Progenitor cell of endocrine pancreas (in vitro differentiated cells): ENCODE measurements at places on chromosomes 12 and 14. TPM values are rescaled to one million over a fixed set of nuclear protein-coding genes. Genes with fewer than 3 reads are reported as not detected.
A peak's percentile ranks its signal among the peaks of the same experiment; 100 is the strongest.

The DIO3 gene
- total RNA-seq, result 3.4 and 4.4 TPM in 2 replicates

The GYS2 gene
- total RNA-seq, result not detected in 2 replicates

DNA sequence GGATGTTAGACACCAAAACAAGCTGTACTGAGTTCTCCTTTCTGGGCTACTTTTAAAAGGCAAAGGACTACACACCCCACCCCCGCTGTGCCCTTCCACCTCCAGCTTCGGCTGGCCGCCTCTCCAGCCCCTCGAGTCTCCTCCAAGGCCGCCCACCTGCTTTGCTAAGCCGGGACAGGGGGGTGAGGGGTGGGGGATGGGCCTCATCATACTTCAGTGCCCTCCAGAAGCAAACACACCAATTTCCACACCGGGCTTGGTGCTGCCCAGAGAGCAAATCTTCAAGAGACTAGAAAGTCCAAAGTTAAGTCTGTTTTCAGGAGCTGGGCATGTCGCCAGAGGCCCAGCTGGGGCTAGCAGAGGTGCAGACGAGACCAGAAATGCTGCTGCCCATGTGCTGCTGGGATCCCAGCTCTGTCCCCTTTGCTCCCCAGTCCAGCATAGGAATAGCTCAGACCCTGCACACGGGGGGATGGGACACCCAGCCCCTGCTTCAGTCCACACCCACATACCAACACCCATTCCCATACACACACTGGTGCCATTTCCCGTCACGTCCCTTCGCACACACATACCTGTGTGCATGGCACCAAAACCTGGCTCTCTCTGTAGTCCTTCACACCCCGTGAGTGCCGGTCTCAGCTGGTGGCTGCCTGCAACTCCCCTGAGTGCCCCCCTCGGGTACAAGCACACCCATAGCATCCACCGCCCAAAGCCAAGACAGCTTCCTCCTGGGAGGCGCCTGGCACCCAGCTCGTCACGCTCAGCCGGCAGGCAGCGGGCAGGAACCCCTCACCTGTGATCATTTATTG, 1.0 kb downstream of the SLC6A12 start:
- DNase-seq, result no peak

- DNase-seq, result no peak
Measured at GRCh38 chr12:130428116-130428515, 90.4 kb downstream of the PIWIL1 start.

DNA sequence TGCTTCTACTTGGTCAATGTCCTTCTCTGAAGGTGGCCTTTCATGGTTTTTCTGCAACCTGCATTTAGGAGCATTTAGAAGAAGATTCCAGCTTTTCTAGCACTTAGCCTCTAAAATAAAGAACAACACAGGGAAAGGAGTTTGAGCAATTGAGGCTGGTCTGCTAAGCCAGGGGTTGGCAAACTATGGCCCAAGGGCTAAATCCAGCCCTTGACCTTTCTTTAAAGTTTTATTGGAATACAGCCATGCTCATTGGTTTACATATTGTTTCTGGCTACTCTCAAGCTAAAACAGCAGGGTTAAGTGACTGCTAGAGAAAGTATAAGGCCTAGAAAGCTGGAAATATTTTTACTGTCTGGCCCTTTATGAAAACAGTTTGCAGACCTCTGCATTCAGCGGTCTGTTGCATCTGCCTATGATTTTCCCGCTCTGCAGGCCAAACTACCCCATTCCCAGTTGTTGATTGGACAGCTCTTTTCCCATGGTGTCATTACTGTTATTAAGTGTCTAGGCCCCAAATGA, 39.3 kb downstream of the SPRING1 start:
- no peak for DNase-seq

- peak; percentile 71 for DNase-seq
Measured at GRCh38 chr14:103542605-103543088, 13.7 kb downstream of the TRMT61A start.

- DNase-seq, result no peak
Measured at GRCh38 chr14:58353516-58354299, 42.0 kb upstream of the TOMM20L start.

DNA sequence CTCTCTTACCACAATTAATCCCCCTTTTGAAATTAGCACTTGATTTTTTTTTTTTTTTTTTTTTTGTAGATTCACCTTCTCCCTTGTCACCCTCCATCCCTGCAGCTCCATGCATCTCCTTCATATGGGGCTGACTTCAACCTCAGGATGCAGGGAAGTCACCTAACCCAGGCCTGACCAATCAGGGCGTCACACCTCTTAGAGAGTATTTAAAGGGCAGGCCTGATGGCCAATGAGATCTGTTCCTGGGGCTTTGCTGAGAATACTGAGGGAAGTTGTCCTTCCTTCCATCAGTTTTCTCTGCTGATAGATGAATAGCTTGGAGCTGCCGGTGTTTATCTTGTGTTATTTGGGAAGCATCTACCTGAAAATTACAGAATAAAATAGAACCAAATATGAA, 1104.7 kb upstream of the TMEM132C start:
- DNase-seq, result no peak

The C1S gene
- total RNA-seq, result 4.1 and 4.8 TPM in 2 replicates

DNA sequence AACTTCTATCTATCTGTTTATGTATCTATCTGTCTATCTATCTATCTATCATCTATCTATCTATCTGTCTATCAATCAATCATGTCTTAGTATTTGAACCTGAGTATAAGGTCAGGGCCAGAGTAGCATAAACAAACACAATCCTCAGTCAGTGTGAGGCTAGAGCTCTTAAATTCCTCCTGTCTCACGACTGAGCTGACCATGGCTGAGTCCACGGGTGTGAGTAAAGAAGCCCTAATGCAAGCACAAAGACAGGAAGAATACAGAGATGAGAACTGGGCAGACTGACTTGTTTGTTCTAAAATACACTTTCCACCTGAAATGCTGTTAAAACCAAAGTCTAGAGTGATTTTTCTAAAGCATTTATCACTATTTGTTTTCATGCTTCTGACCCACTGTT, 47.2 kb upstream of the STXBP6 start:
- no peak for DNase-seq

- DNase-seq, result no peak
Measured at GRCh38 chr14:53630336-53630735, 326.3 kb downstream of the BMP4 start.

The KRT3 gene
- total RNA-seq, result not detected in 2 replicates

DNA sequence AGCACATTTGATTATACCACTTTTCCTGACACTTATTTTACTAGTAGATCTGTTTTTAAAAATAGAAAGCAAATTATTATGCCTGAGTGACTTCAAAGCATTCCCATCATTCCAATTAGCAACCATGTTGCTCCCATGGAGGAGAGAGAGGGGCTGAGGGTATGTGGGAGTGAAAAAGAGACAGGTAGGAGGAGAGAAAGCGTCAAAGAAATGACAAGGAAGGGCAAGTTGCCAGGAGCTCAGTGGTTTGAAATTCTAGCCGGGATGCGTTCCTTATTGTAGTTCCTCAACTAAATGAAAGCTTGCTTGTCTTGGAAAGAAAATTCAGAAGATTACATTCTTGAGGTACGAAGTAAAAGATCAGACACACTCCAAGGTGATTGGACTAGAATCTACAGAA, 92.4 kb upstream of the PKP2 start:
- no peak for DNase-seq

The CABP1 gene
- total RNA-seq, result 0.19 and 0.49 TPM in 2 replicates

The SLC25A47 gene
- total RNA-seq, result not detected in 2 replicates

The SDR9C7 gene
- total RNA-seq, result not detected in 2 replicates

The ANG gene
- 8.0 and 8.3 TPM in 2 replicates for total RNA-seq
